ENCODE measurements at places on chromosomes 16 and 17. TPM values are rescaled to one million over a fixed set of nuclear protein-coding genes. Genes with fewer than 3 reads are reported as not detected.

The CHD9NB gene
- not detected for total RNA-seq

- no peak overlapping the region for H3K4me3 ChIP-seq
- no peak overlapping the region for H3K27ac ChIP-seq
- H3K4me1 ChIP-seq, result peaks cover 9% of the 10 kb centered on the region
- H3K36me3 ChIP-seq, result no peaks in the 10 kb centered on the region
- no peaks in the 10 kb centered on the region for H3K27me3 ChIP-seq
- DNase-seq, result no peak
These were observed 2.9 kb downstream of the C16orf90 start for GRCh38 chr16:3492356-3492755.

DNA sequence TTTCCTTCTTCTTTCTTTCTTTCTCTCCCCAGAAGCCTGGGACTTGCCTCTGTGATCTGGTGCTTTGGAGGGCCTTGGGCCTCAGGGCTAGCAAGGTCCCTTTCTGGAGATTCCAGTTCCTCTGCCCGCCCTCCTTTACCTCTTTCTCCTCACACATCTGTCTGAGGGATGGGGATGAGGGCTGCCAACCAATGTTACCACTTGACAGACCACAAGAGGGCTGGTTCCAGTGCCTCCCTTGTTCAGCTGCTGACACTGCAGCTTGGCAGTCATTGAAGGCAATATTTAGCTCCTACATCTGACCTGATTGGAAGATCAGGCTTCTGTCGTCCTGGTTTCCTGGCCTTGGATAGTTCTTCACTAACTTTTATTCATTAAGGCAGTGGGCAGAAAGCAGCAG is 3.6 kb upstream of the ZNF652 start:
- no peak overlapping the region for H3K27ac ChIP-seq
- H3K27me3 ChIP-seq, result no peaks in the 10 kb centered on the region
- DNase-seq, result peak; percentile 45
- no peaks in the 10 kb centered on the region for H3K4me1 ChIP-seq
- no peak overlapping the region for H3K4me3 ChIP-seq

DNA sequence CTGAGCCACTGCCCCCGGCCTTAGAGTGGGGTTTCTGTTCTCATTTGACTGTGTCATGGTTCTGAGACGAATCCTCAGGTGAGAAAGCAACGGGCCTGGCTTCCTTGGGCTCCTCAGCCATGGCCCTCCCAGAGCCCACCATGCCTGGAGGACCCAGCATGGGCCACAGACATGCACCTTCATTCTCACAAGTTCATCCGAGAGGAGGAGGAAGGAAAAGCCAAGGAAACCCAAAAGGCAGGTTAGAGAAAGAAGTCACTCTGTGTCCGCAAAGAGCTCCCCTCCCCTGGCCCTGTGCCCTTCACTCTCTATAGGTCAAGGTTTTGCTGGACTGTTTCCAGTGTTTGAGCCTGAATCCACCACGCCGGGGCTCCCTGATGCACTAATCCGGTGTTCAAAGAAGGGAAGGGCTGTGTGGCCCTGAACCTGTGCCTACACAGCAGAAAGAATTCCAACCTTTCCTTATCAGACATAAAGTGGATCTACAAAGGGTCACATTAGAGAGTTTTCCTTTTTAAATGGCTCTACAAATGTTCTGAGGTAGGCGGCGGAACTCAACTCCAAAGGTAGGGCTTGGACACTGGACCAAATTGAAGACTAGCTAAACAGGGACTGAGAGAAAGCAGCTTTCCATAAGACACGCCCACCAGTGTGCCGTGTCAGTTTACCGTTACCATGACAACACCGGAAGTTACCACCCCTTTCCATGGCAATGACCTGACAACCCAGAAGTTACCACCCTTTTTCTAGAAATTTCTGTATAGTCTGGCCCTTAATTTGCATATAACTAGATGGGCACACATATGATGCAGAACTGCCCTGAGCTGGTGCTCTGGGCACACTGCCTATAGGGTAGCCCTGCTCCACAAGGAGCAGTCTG is 15.9 kb upstream of the PECAM1 start:
- no peaks in the 10 kb centered on the region for H3K4me1 ChIP-seq
- no peaks in the 10 kb centered on the region for H3K27me3 ChIP-seq
- H3K4me3 ChIP-seq, result no peak overlapping the region
- no peak for DNase-seq
- H3K36me3 ChIP-seq, result no peaks in the 10 kb centered on the region

DNA sequence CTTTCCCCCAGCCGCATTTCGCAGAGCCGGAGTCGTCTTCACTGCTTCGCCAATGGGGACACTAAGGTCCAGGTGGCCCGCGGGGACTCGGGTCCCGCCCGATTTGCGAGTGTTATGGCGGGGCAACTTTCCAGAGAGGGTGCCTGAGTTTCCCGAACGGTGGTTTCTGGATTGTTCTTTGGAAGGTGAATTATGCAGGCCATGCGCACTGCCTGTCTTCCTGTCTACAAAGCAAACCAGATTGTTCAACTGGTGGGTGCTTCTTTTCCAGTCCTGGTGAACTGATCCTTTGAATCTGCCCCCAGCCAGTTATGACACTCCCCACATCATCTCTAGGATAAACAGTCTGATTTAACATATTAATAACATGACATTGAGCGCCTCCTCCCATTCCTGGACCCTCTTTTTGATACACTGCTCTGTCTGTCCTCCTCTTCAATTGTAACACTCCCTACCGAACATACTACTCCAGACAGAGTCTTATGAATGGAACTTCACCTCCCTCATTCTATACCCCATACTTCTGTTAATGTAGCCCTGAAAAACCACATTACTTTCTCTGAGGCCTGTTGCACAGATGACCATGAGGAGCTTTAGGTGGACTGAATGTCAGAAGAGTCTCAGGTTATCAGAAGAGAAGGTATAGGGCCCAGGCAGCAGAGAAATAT is 159.0 kb downstream of the RAB11FIP4 start:
- no peak overlapping the region for H3K27ac ChIP-seq
- no peaks in the 10 kb centered on the region for H3K27me3 ChIP-seq
- DNase-seq, result no peak

The SPATA20 gene
- total RNA-seq, result 12.0 TPM

DNA sequence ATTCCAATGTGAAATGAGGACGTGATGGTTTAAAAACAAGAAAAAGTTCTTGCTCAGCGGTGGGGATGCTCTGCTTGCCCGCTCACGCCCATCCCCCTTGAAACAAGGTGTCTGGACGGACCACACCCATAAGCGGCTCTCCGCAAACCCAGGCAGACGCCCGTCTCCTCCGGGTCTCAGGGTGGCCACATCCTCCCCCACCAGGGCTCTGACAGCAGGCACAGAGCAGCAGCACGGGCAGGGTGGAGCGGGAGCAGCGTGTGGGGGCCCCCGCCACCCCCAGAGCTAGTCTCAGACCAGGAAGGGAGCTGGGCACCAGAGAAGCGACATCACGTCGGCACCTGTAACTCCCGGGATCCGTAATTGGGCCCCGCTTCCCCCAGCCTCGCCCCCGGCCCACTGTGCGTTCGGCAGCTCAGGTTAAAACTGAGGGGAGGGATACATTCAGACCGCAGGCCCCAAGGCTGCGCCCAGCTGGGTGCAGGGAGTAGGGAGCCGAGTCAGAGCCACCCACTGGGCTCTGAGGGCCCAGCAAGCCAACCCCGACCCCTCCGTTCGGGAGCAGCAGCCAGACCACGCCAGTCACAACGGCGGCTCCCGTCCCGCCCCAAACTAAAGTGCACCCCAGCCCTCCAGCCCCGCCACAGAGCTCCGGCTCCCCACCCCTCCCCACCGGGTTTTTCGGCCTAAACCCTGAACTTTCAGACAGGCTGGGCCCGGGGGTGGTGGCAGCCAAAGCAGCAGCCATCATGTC is 22.0 kb downstream of the CLUH start:
- no peak overlapping the region for H3K27ac ChIP-seq
- no peak overlapping the region for H3K4me3 ChIP-seq
- H3K4me1 ChIP-seq, result no peaks in the 10 kb centered on the region
- H3K27me3 ChIP-seq, result no peaks in the 10 kb centered on the region
- no peak for DNase-seq
- H3K36me3 ChIP-seq, result no peaks in the 10 kb centered on the region

The CCL13 gene
- not detected for total RNA-seq

DNA sequence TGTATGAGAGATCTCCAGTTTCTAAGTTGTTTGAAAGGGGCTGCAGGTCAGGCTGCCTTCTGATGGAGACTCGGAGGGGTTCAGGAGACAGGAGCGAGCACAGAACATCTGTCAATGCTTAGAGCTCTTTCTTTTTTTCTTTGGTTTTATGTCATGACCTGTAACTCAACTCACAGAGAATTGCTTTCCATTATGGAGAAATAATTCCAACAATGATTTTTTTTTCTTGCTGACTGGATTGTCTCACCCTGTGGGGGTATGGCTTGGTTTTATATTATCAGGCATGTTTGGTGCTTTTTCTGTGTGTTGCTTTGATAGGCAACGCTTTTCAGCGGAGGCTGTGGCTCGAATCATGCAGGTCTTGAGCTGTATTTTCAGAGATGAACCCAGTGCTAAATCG is 10.7 kb upstream of the KCNJ2 start:
- no peak overlapping the region for H3K4me3 ChIP-seq
- no peak overlapping the region for H3K27ac ChIP-seq
- no peaks in the 10 kb centered on the region for H3K36me3 ChIP-seq
- H3K27me3 ChIP-seq, result no peaks in the 10 kb centered on the region
- no peak for DNase-seq
- no peaks in the 10 kb centered on the region for H3K4me1 ChIP-seq

DNA sequence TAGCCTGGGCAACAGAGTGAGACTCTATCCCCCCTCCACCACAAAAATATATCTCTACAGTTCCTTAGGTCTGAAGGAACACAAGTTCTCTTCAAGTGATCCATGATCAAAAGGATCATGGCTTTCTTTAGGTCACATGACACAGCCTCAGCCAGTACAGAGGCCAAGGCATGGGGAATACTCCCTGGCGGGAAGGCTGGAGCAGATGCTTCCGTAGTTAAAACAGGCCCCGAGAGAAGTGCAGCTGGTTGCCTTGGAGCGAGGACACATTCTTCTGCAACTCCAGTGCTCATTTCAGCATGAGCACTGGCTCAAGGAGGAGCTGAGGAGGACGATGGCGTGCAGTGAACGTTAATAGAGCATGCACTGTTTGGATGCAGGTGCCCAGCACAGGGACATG is 13.5 kb downstream of the CDIP1 start:
- no peaks in the 10 kb centered on the region for H3K36me3 ChIP-seq
- no peak overlapping the region for H3K27ac ChIP-seq
- no peak for DNase-seq
- no peaks in the 10 kb centered on the region for H3K27me3 ChIP-seq
